AG04450 (cell line): ENCODE measurements at places on chromosomes 16 and 17.

GRCh38 chr16:67959536-67960329, 8.7 kb downstream of the SLC12A4 start:
- DNase-seq, result no peak

DNA sequence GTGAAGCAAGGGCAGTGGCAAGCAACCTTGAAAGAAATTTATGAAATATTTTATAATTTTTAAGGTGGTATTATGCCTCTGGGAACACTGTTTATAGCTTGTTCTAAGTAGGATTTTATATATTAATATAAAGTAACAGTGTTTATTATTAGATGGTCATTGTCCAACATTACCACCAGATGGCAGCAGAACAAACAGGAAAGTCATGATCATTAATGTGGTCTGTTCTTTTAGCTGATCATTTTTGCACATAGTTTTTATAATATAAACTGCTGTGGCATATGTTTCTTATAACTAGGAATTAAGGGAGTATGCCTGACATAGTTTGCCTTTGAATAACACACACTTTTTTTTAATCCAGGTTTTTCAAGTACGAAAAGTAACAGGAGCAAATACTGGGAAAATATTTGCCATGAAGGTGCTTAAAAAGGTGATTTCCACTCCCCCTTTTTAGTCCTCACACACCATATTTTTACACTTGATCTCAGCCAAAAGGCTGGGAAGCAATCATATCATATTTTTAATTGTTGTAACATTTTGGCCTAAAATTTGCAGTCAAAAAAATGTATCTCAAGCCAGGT, 21.4 kb downstream of the RPS6KB1 start:
- DNase-seq, result no peak

DNA sequence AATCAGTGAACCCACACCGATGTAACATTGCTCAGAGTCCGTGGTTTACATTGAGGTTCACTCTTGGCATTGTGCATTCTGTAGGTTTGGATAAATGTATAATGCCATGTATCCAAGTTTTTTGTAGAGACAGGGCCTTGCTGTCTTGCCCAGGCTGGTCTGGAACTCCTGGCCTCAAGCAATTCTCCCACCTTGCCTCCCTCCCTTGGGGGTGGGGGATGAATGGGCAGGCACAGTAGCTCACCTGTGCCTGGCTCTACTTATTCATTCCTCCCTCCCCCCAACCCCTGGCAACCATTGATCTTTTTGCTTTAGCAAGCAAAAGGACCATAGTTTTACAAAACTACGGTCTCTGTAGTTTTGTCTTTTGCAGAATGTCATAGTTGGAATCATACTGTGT, 181.4 kb downstream of the SPECC1 start:
- no peak for DNase-seq

- DNase-seq, result no peak
Measured at GRCh38 chr16:59840169-59840568, 1106.1 kb upstream of the GOT2 start.

DNA sequence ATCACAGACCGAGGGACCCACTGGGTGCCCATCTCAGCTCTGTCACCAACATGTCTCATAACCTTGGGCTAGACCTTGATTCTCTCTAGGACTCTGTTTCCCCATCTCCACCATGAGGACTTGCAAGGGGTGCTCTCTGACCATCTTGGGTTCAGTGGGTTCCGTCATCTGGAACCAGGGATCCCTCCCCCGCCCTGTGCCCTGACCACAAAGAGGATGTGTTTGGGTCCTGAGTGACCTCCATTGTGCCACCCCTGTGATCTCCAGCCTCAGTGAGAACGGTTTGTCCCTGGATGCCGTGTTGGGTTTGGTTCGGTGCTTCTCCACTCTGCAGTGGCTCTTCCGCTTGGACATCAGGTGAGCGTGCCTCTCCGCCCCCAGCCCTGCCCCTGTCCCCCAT, 49.1 kb upstream of the CPNE2 start:
- DNase-seq, result no peak

GRCh38 chr17:80663781-80664206, 119.2 kb downstream of the RPTOR start:
- DNase-seq, result no peak
